ENCODE measurements at places on chromosomes 16 and 17.

DNA sequence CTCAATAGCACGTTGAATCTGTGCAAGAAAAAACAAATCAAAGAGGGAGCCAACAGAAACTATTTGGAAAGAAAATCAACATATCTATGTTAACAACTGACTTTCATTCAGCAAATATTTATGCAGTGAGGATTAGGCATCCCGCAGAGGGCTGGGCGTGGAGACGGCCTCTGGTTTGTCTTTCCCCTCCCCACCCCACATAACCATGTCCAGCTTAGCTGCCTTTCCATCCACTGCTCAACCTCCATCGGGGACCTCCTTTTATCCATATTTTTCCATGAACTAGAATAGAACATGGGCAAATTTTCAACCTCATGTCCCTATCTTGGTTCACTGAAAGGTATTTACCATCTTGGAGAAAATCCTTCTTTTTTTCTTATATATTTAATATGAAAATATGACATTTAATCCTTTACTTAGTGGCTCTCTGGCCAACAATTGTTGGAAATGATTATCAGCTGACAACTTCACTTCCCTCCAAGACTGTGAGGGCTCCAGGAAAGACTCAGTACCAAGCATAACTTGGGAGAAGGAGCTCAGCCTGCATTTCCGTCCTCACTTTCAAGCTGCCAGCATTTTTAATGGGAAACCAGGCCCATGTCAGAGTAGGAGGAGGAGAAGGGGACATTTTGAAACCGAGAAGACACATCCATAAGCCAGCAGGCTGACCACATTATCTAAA is 462.6 kb upstream of the MAF start:
- no peak for DNase-seq

- DNase-seq: no peak
Observed at GRCh38 chr16:29304251-29304650, 102.3 kb downstream of the NPIPB11 start.

GRCh38 chr17:13702266-13702665 is 100.5 kb upstream of the HS3ST3A1 start:
- DNase-seq: no peak

GRCh38 chr16:82152641-82153112 is 17.3 kb downstream of the MPHOSPH6 start:
- no peak for DNase-seq

DNA sequence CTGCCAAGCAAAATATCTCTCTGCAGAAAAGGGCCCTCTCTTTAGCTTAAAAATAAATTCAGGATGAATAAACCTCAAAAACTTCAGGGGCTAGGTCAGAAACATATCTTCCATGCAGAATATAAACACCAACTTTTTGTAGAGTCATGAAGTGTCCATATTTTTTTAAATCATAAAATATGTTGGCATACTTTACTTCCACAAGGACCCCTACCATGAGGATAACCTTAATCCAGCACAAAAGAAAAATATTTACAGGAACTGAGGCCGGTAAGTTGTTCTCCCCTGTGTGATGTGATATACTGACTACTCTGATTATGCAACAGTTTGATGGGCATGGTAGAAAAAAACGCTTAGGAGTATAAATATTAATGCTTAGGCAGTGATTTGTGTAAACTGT is 264.8 kb upstream of the CDH11 start:
- DNase-seq: no peak

DNA sequence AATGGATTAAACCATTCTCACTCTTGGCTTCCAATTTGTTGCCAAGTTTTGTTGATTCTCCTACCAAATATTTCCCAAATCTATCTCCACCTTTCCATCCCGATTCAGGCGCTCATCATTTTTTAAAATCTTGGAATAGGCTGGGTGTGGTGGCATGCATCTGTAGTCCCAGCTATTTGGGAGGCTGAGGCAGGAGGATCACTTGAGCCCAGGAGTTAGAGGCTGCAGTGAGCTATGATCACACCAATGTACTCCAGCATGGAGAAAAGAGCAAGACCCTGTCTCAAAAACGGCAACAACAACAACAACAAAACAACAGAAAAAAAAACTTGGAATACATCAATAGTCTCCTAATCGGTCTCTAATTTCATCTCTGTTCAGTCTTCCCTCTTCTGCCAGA is 902 bp upstream of the NKIRAS2 start:
- no peak for DNase-seq

DNA sequence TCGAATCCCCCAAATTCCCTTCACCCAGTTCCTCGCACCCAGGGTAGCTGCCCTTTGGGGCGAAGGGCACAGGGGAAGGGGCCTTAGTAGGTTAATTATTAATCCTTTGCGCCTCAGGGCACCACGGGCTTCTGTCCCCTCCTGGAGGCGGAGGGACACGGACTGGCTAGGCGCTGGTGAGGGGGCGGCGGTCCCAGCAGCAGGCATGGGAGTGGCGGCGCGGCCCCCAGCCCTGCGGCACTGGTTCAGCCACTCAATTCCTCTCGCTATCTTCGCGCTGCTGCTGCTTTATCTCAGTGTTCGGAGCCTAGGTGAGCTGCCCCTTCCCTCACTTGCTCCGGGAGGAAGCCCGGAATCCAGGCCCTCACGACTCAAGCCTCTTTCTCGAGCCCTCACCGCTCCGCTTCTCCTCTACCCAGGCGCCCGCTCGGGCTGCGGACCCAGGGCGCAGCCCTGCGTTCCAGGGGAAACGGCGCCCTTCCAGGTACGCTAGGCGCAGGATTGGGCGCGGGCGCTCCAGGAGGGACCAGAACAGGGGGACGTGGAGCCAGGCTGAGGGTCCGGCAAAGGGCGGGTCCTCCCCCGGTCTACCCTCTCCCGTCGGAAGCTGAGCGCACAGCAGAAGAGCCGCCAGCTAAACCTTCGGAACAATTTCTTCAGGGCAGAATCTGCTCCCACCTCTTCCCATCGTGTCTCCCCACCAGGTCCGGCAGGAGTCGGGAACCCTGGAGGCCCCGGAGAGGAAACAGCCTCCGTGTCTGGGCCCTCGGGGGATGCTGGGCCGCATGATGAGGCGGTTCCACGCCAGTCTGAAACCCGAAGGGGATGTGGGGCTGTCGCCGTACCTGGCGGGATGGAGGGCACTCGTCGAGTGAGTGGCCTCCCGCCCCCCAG is at the start of gene GLTPD2:
Gene GLTPD2 (plus strand): TSS at position 158 of the 894 bp plus-strand sequence. CDS start 48 bp downstream, at position 206.
- DNase-seq: no peak

GRCh38 chr17:78478757-78479297 is 98.4 kb downstream of the DNAH17 start:
- no peak for DNase-seq

DNA sequence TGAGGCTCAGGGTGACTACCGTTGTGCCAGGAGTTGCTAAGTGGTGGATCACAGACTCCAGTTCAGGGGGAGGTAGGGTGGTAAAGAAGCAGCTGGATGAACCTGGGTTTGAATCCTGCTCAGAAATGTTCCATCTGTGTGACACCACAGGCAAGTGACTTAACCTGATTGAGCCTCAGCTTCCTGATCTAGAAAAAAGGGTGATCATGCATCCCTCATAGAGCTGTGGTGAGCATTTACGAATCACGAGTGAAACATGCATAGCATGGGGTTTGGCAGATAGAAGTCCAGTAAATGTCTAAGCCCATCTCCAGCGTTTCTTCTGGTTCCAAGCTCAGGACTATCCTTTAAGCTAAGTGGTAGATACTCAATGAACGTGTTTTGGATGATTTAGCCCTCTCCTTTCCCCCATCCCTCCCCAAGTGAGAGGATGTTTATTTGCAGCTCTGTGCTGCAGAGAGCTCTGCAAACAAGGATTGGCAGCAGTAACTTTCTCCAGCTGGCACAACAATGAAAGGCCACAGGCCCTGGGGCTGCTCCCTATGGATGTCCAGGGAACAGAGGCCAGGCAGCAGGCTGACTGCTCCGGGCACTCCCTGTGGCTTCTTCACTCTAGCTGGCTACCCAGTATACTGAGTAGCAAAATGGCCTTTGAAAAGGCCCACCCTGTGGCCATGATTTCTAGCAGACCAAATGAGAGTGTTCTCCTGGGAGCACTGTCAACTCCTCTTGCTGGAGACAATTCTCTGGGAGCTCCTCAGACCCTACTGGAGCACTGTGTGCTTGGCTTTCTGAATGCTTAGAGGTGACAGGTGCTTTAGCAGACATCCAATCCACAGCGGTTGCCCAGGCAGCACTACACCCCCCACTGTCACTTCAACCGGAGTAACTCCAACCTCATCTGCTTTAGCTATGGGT is 21.3 kb downstream of the CA4 start:
- DNase-seq: no peak

DNA sequence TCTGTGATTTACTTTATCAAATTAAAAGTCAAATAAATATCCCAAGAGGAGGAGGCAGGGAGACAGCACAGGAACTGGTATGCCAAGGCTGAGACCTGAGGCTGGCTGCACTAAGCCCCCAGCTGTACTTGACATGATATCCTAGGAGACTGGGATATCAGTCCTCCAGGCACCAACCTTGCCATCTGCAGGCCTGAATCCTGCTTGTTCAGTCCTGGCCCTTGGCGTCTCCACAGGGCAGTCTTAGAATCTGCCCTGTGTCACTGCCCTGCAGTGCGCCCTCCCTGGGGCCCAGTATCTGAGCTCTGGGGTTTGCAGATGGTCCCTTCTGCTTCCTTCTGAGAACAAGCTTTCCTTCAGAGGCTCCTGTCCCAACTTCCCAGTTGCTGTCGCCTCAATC is 75.9 kb downstream of the HS3ST3A1 start:
- DNase-seq: no peak

DNA sequence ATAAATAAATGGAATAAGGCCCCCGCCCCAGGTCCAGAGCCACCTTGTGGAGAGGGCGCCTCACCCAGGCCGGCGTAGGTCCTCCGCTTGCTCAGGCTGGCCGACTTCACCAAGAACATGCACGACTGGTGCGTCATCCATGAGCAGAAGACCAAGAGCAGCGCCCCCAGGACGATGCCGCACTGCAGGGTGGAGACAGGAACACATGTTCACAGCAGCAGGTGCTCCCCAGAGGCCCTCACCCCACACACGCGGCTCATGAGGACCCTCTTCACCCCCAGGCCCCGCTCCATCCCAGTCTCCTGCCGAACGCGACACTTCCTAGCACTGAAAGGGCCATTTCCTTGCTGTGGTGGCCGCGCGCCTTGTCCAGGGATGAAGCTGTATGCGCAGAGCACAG is 5.5 kb downstream of the SLC38A10 start:
- no peak for DNase-seq

- no peak for DNase-seq
Observed at GRCh38 chr17:72618001-72618509, 474.4 kb downstream of the SLC39A11 start.

DNA sequence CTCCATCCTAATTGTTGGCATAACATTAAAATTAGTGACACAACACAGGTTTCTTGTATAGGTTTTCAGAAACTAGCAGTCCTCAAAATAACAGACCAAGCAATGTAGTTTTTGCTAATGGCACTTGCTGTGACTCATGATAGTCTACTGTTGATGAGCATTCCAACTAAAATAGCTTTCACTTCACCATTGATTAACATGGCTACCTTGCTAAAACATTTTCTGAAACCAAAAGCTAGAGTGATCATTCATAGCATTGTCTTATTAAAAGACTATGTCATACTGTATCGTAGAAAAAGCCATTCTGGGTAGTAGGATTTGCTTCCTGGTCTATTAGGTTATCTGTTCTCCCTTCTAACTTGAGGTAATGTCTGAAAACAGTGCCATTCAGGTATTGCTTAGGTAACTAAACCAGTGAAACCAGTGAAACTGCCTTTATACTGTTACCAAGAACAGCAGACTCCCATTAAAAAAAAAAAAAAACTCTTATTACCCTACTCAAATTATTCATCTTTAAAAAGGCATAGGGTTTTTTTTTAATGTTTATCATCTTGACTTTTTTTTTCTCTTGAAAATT is 2.5 kb upstream of the CLTC start:
- no peak for DNase-seq

GRCh38 chr17:45826919-45827588 is 17.6 kb upstream of the SPPL2C start:
- DNase-seq: no peak

DNA sequence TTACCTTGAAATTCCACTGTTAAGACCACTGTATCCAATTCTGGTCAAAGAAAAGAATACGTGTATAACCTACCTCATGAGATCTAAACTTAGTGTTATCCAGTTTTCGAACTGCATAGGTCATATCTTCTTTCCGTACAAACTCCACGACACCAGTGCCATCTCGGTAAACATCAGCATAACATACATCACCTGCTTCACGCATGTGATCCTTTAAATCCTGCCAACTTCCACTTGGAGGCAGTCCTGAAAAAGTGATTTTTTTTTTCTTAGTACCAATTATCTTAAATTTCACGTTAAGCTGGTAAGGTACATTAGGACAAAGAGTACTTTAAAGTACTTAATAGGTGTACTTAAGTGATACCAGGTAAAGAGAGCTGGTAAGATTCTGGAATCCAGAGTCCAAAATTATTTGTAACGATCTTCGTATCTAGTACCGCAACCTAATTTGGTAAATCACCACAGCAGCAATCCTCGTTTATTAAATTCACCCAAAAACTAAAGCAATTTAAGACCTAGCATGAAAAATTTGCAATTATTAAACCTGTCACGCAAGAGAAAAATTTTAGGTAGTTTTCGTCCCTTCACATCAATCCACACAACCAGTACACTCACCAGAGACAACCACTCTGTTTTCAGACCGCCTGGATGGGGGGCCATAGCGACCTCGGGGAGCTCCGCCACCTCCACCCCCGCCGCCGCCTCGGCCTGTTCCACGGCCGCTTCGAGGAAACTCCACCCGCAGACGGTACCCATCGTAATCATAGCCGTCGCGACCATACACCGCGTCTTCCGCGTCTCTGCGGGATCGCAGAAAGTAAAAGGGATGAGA is 1.1 kb downstream of the SRSF1 start:
- DNase-seq: no peak

GRCh38 chr16:10312008-10312407 is 73.9 kb upstream of the ATF7IP2 start:
- DNase-seq: no peak

DNA sequence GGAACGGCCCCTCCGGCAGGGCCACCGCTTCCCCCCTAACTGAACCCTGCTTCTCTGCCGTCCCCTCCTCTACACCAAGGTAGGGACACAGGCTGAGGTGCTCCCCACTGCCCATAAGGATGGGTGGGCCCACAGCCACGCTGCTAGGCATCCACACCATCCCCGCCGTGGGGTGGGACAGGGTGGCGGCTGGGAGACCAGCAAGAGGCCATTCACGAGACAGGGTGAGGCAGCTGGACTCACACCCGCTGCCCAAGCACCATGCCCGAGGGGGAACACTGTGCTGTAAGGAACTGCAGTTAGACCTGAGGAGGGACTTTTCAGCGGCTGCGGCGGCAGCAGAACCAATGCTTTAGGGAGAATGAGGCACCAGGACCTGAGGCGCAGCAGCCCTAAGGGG is 47.5 kb upstream of the RRN3 start:
- no peak for DNase-seq

DNA sequence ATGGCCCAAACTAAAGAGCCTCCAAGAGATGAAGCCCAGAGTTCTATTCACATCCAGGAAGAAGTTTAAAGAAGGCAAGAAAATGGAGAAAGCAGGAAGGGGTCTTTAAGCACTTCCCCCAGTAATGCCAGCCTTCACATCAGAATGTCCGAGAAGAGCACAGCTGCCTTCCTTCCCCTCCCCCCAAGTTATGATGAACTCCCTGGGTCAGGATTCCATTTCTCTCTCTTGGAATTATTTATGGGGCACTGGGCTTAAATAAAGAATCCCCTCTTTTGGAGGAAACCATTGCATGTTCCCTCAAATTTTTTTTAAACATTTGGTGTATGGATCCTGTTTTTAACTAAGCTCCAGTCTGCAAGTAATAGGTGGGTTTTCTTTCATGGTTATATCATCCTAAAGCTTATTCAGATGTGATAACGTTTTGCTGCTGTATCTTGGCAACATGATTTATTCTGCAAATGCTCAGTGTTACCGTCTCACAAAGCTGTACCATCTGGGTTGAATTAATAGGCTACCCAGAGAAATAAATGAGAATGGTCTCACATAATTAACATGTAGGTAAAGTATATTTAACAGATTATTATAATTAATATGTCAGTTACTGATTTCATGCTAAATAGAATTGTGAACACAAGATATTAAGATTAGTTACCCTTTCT is 160.9 kb upstream of the TOX3 start:
- DNase-seq: no peak
